ENCODE measurements at places on chromosomes 3 and 15.
A peak's percentile ranks its signal among the peaks of the same experiment; 100 is the strongest.

GRCh38 chr15:72382146-72382545 lies 6.3 kb upstream of the HEXA start:
- no peak for DNase-seq

- DNase-seq = no peak
These were observed 769.5 kb downstream of the AGBL1 start for GRCh38 chr15:86849136-86849535.

DNA sequence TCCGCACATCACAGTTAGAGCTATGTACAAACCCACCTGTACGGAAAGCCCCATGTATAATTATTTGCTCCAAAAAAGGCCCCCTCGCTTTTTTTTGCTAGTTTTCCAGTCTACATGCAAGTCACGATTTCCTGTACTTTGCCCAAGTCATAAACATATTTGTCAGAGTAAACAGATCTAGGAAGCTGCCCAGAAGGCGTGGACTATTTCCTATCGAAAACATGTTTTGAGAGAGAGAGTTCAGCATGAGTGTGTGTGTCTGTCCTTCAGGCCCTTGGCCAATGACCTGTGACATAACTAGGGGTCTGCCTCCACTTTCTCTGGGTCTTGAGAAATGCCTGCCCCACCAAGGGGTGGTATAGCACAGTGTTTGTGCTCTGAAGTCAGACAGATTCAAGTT lies 72.7 kb upstream of the HACD2 start:
- no peak for DNase-seq

DNA sequence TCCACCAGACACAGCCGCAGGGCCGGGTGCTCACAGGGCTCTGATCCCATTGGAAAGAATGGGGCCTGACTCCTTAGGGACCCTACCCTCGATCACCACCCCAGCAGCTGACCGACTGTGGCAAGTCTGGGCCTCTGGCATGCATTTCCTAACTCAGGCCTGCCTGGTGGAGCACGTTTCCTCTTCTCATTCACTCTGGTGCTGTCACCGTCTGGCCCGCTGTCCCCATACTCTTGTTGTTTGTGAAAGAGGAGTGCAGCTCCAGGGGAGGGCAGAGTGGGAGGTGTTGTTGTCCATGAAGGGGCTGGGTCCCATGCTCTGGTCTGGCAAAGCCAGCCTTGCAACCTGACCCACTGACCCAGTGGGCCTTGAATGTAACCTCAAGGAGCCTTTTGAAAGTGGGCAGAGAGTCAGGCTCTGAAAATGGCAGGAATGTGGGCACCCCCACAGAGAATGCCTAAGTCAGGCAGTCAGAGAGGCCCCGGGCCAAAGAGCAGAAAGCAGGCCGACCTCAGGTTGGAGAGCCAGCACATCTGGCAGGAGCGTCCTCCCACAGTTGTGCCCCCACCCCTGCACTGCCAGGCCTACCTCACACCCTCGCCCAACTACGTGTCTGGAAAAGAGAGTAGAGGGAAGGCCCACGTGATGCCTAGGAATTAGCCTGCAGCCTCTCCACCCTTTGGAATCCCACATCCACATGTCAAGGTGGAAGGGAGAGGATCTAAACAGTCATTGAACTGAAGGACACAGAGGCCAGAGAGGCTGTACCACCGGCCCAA lies 10.9 kb downstream of the SEMA7A start:
- no peak for DNase-seq

DNA sequence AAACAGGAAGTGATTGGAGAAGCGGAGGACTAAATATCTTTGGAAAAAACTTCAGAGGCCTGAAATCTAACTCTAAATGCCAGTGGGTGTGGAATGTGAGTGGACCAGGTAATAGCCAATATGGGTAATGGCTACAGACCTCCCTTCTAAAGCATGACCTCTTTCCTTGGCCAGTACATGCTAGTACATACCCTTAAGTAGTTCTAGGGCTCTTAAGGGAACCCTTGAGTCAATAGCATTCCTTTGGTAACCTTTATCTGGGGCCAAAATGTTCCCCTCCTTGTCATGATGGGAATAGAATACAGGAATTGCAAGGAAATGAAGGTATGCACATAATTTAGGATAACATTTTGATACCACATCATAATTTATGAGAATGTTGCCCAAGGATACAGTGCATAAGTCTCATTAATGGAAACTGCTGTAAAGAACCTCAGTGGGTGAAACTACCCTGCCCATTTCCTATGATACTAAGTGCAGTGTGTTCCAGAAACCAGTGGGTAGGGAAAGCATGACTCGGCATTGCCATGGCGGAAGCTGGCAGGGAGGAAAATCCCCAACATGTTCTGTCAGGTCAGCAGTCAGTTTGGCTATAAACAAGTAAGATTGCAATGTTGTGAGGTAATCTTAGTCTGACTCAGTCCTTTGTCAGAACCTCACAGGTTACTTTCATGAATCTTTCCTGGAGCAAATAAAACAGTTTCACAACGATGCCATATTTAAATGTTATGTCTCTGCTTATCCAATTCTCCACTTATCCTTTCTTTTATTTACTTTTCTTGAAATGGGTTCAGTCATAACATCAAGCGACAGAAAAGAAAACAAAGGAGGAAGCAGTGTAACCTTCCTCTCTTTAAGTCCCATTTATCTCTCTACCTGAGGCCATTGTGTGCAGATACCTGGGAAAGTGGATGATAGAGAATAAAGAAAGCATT lies 23.5 kb upstream of the RAP2B start:
- DNase-seq = peak; percentile 4

DNA sequence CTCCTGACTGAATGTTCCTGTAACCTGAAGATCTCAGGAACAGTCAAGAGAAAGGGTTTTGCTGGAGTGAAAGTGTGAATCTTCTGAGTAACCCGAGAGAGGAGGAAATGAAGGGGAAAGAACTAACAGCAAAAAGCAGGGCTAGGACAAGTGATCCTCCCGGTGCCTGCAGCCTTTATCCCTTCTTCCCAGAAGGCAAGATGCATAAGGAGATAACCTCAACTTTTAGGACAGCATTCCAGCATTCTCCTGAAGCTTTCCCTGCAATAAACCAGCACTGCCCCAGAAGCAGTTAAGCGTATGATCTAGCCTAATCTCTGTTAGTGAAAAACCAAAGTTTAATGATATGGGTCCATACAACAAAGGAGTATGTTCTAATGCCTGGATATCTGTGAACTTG lies 298.8 kb downstream of the MEX3B start:
- DNase-seq = no peak

- DNase-seq = no peak
These were observed 85.6 kb upstream of the ACP3 start for GRCh38 chr3:132231633-132232032.

GRCh38 chr3:106327696-106328025 lies 458.8 kb upstream of the CBLB start:
- DNase-seq = no peak

DNA sequence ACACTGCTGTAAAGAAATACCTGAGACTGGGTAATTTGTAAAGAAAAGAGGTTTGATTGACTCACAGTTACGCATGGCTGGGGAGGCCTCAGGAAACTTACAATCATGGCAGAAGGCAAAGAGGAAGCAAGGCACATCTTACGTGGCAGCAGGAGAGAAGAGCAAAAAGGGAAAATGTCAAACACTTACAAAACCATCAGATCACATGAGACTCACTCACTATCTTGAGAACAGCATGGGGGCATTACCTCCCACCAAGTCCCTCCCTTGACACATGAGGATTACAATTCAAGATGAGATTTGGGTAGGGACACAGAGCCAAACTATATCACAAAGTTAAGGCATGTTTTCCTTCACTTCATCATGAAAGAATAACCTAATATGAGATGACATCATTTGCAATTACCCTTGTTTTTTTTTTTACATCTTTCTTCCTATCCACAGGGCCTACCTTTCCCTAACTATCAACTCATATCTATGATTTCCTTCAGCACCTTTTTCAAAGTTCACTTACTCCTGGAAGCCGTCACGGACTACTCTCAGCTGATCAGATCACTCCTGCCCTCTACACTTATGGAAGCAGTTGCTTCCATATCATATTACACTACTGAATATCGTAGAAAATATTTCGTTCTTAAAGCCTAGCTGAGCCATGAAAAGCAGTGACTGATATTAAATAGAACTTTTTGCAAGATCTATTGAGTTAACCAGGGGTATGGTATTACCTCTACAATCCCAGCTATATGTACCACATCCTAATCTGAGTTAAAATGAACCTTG lies 25.5 kb upstream of the ATP8B4 start:
- DNase-seq = no peak

DNA sequence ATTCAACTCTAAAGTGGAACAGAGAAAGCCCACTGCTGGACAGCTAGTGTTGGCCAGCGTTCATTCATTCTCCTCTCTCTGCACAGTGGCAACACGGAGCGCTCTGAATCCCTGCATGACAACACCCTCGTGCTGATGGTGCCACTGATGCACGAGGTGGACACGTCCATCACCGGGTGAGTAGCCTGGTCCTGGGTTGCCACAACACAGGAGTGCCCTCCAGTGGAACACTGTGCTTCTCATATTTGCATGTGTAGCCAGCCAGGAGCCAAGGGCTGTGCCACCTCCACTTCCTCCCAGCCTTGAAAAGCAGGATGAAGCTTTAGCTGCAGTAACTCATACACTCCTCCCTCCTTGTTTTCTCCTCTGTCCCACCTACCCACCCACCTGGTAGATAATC lies 120.0 kb upstream of the CTDSPL start:
- DNase-seq = peak; percentile 38

GRCh38 chr3:59443618-59444293 lies 393.9 kb upstream of the CFAP20DC start:
- DNase-seq = no peak

- no peak for DNase-seq
These were observed 24.4 kb upstream of the RAB7A start for GRCh38 chr3:128701342-128702212.

- DNase-seq = no peak
These were observed 497.5 kb upstream of the CBLB start for GRCh38 chr3:106366352-106366751.

GRCh38 chr15:92655178-92655995 lies at the start of gene FAM174B:
FAM174B (minus strand) TSS chr15:92655775.
- peak; percentile 70 for DNase-seq

GRCh38 chr3:133277813-133278212 lies 122.0 kb upstream of the BFSP2 start:
- DNase-seq = no peak

GRCh38 chr3:87996882-87997281 lies 61.9 kb downstream of the CGGBP1 start:
- no peak for DNase-seq

GRCh38 chr3:52202384-52203077 lies 4.6 kb downstream of the ALAS1 start:
- no peak for DNase-seq

Data from COR-L47 (cell line).